ENCODE measurements at places on chromosomes 16 and 17.

DNA sequence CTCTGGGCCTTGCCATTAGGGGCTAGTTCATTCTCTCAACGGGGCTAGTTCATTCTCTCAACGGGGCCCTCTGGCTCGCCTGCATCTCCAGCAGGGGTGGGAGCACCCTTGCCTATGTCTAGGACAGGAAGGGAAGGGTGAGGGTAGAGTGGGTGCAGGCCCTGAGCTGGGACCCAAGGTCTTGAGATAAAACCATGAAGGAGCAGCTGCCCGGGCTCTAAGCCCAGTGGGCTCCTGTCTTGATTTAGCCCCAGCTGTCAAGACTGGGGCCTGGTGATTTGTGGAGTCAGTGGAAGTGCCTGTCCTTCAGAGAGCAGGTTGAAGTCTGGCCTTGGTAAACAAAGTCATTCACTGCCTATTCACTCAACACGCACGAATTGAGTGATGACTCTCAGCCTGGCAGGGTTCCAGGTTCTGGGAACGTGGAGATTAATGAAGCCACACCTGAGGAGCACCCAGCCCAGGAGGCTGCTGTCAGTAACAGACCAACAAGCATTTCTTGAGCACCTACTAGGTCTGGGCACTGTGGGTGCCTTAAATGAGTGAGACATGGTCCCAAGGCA is 35.4 kb downstream of the WNT3 start:
- DNase-seq: no peak

GRCh38 chr17:15134363-15134762 is 130.8 kb downstream of the PMP22 start:
- no peak for DNase-seq

DNA sequence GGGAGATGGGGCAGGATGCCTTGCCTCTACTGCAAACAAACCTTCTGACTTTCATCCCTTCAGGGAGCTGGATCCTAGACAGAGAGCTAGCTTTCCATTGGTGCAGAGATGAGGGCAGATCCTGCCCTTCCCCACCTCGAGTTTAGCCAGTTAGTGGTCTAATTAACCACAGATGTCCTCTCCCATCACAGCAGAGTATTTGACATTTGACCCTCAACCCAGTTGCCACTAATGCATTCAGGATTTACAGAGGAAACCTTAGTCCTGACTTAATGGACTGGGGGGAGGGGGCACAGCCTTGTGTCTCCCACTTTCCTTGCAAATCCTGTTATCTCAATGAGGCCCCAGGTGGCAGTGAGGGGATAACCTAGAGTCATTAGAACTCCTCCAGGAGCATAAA is 10.2 kb downstream of the PIP4K2B start:
- no peak for DNase-seq

DNA sequence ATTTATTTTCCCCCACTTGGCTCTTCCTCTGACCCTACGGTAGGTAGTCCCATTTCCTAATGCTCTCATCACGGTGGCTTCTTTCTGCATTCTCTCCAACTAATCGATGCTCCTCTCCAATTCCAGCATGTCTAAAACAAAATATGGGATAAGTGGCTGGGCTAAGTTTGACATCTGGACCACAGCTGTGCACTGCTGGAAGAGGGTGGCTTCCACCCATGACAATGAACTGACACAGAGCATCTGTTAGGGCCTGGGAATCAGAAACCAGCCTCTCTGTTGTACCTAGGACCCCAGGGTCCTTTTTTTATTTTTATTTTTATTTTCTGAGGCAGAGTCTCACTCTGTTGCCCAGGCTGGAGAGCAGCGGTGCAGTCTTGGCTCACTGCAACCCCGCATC is 29.0 kb upstream of the SLC39A11 start:
- no peak for DNase-seq

DNA sequence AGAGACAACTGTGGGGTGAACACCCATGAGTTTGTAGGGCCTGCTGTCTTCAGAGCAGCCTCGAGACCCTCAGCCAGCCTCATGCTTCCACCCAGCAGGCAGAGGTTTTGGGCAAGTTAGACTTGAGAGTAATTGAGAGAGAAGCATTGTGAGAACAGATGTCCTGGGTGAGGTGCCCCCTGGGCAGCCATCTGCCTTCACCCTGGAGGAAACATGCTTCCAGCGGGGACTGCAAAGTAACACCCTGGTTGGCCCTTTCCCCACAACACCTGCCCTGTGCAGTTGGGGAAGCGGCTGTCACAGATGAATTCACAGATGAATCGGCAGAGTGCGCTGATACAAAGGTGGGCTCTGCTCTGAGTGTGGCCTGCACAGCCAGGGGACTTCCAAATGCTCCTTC is 23.4 kb downstream of the ATPAF2 start:
- DNase-seq: no peak

GRCh38 chr17:4393806-4394205 is 27.3 kb upstream of the UBE2G1 start:
- DNase-seq: no peak

- DNase-seq: no peak
Measured at GRCh38 chr17:81885454-81885853, 5.9 kb downstream of the ALYREF start.

- DNase-seq: no peak
Measured at GRCh38 chr16:79563921-79564320, 36.6 kb downstream of the MAF start.

DNA sequence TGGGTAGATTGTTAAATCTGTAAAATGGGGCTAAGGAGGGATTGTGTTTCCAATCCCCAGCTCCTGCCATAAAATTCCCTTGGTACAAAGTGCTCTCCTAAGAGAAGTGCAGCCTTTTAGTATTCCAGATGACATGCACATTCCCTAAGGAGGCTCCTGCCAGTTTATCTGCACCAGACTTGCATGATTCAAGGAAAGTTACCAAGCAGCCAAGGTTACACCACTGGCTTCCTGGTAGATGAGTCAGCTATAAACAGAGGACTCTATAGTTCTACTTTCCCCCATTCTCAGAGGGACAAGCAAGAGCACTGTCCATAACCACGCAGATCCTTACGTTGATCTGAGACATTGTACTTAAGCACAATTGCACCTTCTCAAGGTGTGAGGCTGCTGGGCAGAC is 1.9 kb downstream of the CALB2 start:
- DNase-seq: no peak

- no peak for DNase-seq
Measured at GRCh38 chr17:30035369-30035768, 81.2 kb upstream of the NSRP1 start.

DNA sequence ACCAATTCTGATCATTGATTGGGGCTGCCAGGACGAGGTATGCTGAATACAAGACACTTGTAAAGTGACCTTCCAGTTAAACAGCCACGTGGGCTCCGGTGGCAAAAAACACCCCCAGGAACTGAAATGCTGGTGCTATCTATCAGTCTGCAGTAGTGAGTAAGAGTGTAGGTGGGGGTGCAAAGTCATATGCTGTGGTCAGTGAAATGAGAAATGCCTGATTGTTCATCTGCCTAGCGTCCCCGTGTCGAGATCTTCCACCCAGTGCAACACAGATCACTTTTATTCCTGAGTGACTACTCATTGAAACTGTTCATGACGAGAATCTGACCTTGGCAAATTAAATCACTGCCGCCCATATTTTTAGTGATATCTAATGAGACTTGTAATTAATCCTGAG is 806.5 kb upstream of the GOT2 start:
- DNase-seq: no peak

DNA sequence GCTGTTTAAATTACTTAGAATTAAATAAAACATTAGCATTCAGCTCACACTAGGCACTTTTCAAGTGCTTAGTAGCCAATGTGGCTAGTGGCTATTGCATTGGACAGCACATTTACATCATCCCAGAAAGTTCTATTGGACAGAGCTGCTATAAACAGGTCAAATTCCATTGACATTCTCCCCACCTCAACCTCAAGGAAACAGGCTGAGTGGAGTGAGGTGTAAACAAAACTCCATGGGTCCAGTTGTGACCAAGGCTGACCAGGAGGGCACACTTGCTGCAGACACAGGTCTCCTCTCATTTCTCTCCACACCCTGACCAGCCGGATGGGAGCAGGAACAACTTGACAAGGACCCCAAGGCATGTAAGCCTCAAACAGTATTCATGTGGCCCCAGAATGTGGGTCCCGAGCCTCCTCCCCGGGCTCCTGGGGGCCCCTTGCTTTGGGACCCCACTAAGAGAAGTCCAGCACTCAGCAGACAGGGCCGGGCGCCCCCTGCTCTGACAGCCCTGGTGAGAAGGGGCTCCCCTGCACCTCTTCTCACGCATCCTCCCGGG is 488 bp downstream of the C17orf113 start:
- no peak for DNase-seq

- no peak for DNase-seq
Measured at GRCh38 chr17:6669479-6670212, 18.1 kb downstream of the C17orf100 start.

- DNase-seq: no peak
Measured at GRCh38 chr16:5252791-5253190, 155.2 kb upstream of the EEF2KMT start.

- no peak for DNase-seq
Measured at GRCh38 chr16:23950291-23950894, 114.6 kb downstream of the PRKCB start.

DNA sequence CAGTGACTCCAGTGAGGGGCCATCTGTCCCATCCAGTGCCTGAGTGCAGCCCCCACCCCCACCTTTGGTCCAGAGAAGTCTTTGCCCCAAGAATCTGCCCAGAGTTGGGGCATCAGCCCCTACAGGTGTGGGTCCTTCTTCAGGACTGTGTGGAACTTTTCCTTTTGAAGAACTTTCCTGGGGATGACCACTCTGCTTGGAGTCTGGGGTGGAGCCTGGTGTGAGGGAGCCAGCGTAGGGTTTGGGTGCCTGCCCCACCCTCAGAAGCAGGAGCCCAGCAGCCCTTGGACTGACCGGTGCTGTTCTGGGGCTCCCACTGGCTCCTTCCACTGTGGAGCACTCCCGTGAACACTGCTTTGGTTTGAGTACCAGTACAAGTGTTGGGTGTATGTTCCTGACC is 19.3 kb downstream of the MPRIP start:
- no peak for DNase-seq

- DNase-seq: no peak
Measured at GRCh38 chr17:9893411-9894012, 11.6 kb downstream of the RCVRN start.

All from NCI-H2081 (cell line).